Cortex of kidney (tissue), 1 donor: ENCODE measurements at places on chromosomes 5 and 9.

DNA sequence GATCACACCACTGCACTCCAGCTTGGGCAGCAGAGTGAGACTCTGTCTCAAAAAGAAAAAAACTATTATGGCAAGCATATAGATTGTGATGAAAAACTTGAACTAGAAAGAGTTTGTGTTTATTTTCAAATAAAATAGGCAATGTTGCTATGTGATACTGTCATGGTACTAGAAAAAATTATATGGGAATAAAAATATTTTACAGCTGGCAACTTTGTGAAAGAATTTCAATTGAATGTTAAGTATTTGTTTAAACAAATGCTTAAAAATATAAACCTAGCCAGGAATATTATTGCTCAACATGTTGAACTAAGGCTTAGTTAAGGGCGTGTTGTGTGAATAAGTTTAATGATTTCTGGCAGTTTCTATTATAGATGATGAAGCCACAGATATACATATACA, 31.7 kb downstream of the HSDL2 start:
- no peak for DNase-seq

DNA sequence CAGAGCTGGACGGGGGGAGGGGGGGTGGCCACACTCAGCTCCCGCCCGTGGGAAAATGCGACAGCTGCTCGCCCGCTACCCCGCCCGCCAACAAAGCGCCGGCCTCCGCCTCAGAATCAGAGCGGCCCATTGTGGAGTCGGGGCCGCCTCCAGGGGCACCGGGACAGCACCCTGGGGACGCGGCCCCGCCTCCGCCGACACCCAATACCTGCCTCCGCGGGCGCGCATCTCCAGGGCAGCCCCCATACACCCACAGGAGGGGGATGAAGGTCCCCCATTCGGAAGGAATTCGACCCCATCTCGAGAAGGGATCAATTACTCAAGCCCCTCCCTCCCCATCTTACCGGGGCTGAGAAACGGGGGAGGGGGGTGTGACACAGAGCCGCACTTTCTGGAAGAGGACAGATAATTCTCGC, 1.3 kb downstream of the NOTCH1 start:
- no peak for DNase-seq

DNA sequence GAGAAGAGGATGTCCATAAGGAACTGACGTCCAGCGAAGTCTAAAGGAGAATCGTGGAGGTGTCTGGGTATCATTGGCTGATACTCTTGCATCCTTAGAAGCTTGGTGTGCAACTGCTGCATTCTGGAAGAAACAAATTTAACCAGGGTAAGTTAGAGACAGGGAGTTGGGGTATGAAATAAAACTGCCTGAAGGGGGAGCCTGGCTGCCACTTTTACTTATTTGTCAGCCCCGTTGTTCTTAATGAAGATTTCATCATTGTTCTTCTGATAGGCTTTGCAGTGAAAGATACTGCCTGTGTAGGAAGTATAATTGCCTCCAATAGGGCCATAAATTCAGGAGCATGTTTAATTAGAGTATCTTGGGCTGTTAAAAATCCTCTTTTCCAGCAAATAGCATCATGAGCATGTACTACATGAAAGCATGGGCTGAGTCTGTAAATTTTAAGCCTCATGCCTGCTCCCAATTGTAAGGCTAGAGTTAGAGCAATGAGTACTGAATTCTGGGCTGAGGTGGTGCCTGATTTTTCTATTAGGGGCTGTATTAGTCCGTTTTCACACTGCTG, 1264.5 kb upstream of the ACO1 start:
- no peak for DNase-seq

DNA sequence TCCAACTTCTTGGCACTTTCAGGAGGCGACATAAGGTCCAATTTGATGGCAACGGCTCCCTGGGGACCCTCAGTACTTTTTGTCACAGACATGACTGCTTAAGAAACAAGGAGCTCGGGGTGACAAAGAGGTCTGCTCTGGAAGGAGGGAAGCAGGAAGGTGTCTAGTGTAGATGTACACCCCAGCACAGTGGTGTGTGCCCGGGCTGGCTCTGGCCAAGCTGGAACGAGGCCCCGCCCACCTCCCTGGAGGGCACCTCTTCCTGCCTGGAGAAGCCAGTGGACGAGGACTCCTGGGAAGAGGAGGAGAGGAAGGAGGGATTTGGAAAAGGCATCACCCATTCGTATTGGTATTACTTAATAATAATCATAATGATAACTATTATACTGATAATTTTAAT, at the start of gene SLC36A2:
TSS of gene SLC36A2 (minus strand) at position 191 of the 400 bp plus-strand sequence. CDS start at position 92, 99 bp downstream.
- no peak for DNase-seq

DNA sequence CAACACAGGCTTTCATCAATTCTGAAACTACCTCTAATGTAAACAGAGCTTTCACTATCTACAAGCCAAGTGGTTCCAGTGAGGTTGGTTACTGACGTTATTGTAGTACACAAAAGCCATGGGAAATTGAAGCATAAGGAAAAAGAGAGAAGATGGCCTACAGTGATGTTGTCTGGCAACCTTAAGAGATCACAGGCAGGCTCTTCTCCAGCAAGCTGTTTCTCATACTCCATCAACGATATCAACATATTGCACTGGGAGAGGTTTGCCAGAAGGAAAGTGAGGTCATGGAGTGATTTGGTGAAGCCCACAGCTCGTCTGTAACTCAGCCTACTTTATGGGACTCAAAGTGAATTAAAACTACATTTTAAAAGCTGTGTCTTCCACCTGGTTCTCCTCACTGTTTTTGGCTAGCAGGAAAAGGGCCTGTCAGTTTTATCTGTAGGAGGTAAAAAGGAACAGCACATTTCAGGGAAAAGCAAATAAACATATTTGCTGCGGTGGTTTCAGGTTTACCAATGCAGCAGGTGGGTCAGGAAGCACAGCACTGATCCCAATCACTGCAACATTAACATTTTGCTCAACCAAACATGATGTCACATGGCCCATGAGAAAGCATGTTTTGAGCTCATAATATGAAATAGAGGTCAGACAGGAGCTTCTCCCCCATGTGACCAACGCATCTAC, 72.9 kb downstream of the ARSB start:
- DNase-seq = no peak

DNA sequence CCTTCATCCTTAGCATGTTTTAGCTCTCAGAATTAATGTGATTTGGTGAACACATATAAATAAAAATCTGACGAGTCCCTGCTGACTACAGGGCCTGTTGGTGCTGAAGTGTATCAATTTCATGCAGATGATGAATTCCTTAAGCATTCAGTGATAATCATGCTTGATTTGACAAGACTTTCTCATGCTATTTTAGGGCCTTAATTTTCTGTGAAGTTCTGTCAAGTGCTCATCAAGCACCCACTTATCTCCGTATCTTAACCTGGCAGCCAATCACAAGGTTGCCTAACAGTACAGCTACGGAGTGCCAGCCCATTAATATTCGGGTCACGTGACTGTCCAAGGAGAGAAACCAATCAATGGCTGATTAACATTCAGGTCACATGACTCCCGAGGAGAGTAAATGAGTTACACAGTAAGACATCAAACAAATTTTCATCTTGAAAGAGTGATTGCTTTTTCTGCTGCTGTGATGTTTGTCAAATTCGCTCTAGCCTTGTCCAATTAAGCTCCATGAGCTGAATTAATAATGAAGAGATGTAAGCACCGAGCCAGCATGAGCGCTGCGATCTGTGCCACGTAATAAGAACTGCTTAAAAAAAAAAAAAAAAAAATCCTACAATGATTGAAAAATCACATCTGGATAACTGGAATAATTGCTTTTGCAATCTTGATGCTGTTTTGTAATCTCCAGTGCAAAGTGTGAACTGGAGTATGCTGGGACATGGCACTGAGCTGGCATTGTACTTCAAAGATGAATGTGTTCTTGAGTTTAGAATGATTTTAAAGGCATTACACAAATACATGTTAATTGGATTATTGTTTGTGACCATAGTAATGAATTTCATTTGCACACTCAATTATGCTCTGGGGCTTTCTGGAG, 104.3 kb upstream of the SPATA31D4 start:
- no peak for DNase-seq

DNA sequence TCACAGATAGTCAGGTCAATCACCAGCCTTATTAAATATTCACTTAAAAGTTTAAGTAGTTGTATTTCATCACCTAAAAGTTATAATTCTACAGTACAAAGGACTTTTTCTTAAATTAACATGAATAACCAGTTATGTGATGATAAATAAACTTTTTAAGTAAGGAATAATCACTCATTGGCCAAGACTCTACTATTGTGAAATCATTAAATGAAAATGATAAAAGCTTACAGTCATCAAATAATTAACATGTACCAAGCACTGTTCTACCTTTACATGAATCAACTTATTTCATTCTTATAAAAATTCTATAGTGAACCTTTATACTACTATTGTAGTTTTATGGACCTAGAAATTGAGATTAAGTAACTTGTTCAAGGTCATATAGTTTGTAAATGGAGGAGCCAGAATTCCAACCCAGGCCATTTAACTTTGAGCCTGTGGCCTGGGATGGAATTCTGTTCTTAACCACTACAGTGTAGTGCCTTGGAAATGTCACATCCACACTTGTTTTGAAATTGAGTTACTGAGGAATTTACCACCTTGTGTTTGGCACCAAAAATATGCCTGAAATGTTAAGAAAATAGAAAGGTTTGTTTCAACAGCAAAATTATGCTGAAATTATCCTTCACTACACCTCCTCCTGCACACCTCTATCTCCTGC, 32.8 kb upstream of the MSANTD3 start:
- DNase-seq = no peak

DNA sequence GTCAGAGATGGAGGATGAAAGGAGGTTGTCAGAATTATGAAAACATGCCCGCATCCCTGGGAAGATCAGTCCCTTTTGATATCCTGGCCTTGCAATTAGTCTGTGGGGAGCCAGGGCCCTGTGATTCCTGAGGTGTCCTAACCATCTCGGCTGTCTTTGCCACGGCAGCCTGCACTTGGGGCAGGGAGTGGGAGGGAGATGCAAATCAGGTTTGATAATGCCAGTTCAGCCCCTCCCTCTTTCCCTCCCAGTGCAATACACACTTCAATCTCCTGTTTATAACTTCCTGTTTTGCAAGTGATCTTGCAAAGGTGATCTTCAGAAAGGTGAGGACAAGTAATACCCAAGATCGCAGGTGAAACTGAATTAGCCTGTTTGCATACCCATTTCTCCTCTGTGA, 114.0 kb upstream of the ALDH1B1 start:
- no peak for DNase-seq

DNA sequence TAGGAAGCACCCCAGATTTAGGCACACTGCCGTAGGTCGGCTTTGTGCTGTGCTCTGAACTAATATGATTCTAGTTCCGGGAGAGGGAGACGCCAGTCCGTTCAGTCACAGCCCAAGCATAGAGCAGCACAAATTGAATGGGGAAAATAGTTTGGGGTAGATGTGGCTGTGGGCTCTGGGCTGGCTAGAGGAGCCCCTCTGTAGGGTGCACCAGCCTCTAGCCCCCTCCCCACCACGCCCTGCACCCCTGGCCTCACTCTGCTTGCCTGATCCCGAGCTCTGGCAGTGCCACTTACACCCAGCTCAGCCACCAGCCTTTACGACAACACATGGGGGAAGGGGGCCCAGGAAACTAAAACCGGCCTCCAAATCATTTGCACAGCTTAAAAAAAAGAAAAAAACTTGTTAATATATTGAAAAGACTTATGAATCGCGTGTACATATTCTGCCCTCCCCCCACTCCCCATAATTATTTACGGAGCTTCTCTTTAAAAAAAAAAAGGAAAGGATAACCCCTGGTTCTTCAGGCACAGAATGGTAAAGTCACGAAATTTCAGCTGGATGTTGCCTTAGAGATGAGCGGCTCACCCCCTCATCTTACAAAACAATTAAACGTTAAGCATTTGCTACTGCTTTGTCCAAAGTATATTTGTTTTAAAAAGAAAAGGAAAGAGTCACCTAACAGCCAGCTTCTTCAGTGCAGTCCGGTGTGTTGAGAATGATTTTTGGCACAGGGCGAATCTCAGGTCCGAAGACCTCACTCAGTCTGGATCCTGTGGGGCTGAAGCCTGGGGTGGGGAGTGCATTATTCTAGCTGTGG, 3.5 kb downstream of the LMX1B start:
- DNase-seq = no peak

DNA sequence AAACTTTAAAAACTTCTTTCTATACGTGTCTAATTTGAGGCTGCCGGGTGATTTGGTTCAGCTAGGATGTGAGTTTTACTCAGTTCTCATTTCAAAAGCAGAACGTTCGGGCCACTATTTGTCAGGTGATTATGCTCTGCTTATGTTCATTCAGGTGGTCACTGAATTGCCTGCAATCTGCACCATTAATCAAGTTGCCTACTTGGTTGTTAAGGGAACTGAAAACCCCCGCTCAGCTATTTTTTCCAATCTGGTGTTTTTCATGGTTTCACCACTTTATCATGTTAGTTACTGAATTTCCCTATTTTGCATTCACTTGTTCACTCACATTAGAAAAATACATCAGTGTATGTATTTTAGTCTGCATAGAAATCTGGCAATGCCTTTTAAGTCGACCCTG, 523.0 kb downstream of the CSNK1G3 start:
- DNase-seq = no peak

DNA sequence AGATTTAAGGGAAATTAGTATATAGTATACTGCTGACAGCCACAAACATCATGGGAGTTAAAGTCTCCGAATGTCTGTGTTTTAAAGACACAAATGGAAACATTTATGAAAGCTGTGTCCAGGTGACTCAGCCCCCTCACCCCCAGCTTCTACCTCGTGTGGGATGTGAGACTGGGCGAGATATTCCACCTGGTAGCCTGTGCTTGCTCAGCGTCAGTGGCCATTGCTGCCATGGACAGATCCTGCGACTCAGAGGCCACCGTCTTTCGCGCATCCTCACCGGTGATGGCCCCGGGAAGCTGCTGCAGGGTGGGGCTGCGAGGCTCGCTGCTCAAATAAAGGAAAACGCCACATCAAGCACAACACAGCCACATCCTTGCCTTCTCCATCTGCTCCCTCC, 31.2 kb upstream of the EXOC3 start:
- no peak for DNase-seq

GRCh38 chr9:101427957-101428655, 7.5 kb downstream of the ALDOB start:
- DNase-seq = no peak

GRCh38 chr5:89534331-89534730, 651.3 kb upstream of the MEF2C start:
- no peak for DNase-seq

DNA sequence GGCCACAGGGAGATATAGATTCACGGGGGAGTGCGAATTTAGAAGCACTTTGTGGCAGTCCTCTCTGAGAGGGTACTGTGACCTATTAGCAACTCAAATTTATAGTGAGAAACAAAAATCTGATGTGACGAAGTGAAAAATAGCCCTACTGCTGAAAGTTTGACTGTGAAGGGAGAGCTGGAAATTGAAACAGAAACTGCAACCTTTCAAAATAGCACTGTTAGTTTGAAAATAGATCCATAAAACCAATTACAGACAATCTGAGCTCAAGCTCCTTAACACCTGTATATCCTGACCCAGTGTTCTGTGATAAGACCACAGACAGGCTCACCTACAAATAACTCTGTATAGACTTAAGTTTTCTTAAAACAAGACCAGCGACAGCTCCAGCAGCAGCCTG, 420.1 kb downstream of the IRX1 start:
- no peak for DNase-seq

DNA sequence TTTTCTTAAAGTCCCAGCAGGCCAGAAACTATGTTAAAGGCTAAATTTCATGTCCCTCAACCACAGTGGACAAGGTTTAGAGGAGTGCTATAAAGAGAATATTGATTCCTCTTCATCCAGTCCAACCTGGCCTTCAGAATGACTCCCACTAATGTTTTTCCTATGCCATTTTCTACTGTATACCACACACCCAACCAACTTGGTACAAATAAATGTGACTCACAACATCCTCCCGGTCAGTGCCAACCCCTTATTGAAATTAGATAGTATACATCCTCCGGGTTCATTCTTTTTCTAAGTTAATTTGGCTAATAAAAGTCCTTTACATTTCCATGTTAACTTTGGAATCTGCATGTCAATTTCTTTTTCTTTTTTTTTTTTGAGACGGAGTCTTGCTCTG, 215.1 kb downstream of the TSSK1B start:
- DNase-seq = no peak
